ENCODE measurements at places on chromosomes 12 and 14.

- DNase-seq = no peak
These were observed 405.6 kb upstream of the TMEM132C start for GRCh38 chr12:127861406-127861805.

DNA sequence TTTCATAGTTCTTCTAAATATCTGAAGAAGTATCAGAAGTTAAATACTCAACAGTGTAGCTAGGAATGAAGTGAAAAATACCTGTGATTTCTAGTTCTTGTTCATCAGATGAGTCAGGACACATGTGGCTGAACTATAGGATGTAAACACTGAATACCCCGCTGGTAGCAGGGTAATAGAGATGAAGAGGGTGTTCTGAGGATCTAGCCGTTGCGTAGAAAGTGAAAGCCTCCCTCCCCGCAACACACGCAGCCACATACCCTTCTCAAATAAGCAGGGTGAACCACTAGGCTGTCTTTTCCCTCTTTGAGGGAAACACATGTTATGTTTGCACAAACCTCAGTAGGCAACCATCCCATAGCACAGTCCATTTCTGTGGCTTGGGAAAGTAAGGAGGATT, 16.4 kb upstream of the RNASE12 start:
- no peak for DNase-seq

DNA sequence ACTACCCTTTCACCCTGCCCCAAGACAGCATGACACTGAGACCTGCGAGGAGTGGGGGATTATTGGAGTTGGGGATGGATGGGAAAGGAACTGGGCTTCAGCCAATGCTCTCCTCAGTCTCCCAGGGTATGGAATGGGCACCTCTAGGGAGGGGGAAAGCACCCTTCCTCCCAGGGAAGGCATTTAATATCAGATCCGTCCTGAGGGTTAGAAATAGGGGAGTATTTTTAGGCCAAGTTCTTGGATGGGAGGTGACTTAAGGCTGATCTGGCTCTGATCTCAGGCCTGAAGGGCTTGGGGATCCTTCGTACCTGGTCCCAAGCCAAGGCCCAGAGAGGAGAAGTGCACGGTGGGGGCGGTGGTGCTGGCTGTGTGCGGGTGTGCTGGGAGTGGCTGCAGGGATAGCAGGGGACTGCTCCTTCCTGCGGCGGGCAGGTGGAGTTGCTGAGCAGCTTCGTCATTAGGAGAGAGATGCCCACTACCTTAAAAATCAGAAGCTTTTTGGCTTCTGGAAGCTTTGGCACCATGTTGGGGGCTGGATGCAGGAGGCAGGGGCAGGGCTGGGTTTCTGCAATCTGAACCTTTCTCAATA, 7.0 kb upstream of the CEBPE start:
- no peak for DNase-seq

DNA sequence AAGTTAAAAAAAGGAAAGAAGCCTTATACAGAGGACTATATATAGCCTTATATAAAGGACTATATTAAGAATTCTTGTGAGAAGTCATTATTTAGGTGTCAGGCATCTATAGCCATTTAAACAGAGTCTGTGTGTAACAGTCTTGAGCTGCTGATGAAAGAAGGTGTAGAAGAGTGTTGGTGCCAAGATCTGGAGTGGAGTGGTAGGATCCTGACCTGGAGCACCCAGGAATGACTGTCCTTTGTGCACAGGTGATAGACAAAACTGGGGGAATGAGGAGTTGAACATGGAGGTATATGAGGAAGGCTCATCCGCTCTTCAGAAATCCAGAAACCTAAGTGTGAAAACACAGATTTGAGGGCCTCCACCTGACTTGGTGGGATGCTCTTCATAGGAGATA, 747.3 kb downstream of the NRXN3 start:
- no peak for DNase-seq

DNA sequence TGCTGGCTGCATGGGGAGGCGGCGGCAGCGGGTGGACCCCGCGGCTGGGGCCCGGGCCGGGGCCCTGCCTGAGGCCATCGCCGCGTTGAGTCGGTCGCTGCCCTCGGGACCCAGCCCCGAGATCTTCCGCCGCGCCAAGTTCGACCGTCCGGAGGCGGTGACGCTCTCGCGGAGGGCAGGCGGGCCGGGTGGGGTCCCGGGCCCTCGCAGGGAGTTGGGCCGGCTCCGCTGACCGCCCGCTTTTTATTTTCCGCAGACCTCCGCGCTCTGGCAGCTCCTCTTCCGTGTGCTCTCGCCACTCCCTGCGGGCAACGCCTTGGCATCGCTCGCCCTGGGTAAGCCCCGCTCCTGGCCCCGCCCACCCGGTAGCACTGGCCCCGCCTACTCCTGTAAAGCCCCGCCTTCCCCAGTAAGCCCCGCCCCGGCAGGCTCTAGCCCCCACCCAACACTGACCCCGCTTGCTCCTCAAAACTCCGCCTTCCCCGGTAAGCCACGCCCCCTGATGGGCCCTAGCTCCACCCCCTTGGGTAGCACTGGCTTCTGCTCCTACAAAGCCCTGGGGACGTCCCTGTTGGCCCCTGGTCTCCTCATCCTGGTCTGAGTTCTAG, 424 bp downstream of the TEDC1 start:
- DNase-seq = peak; percentile 67

Data from NCI-H2171 (cell line).